NCI-H460 (cell line): ENCODE measurements at places on chromosomes 4 and X. TPM values are rescaled to one million over a fixed set of nuclear protein-coding genes. Genes with fewer than 3 reads are reported as not detected.

PRR32 gene
- not detected in 2 replicates for total RNA-seq

POLN gene
- 0.50 and 0.75 TPM in 2 replicates for total RNA-seq

RAB9A gene
- 26.9 and 35.9 TPM in 2 replicates for total RNA-seq

MAGEE2 gene
- not detected in 2 replicates for total RNA-seq

ENAM gene
- not detected in 2 replicates for total RNA-seq

IGSF1 gene
- total RNA-seq = 0.67 and 0.72 TPM in 2 replicates

ANKRD37 gene
- total RNA-seq = 6.0 and 7.0 TPM in 2 replicates

VCX gene
- total RNA-seq = not detected in 2 replicates

TBC1D8B gene
- total RNA-seq = 3.0 and 3.6 TPM in 2 replicates

SERTM2 gene
- not detected in 2 replicates for total RNA-seq

ARX gene
- 0.20 and 0.30 TPM in 2 replicates for total RNA-seq

OTC gene
- not detected in 2 replicates for total RNA-seq

CENPVL2 gene
- not detected in 2 replicates for total RNA-seq

SORBS2 gene
- 22.0 and 23.8 TPM in 2 replicates for total RNA-seq

P2RY10 gene
- total RNA-seq = not detected in 2 replicates

PABPC1L2A gene
- not detected in 2 replicates for total RNA-seq

CTAG1A gene
- total RNA-seq = not detected in 2 replicates

SLC6A8 gene
- total RNA-seq = 42.0 and 45.6 TPM in 2 replicates

TCEAL6 gene
- total RNA-seq = not detected in 2 replicates

AMMECR1 gene
- 26.5 and 30.0 TPM in 2 replicates for total RNA-seq
